ENCODE measurements at places on chromosomes 6 and 20.

GRCh38 chr6:110878751-110879522 is 4.4 kb downstream of the AMD1 start:
- DNase-seq = peak; percentile 31

GRCh38 chr20:53930651-53931504 is 139.5 kb downstream of the BCAS1 start:
- peak; percentile 76 for DNase-seq

GRCh38 chr20:21269772-21270171 is 33.4 kb upstream of the XRN2 start:
- no peak for DNase-seq

- DNase-seq = no peak
Measured at GRCh38 chr20:24059174-24059573, 70.6 kb upstream of the GGTLC1 start.

GRCh38 chr6:37354526-37355384 is 972 bp downstream of the RNF8 start:
- no peak for DNase-seq

Data from HT1080 (cell line).